ENCODE measurements at places on chromosomes 2 and 18.
A peak's percentile ranks its signal among the peaks of the same experiment; 100 is the strongest.

DNA sequence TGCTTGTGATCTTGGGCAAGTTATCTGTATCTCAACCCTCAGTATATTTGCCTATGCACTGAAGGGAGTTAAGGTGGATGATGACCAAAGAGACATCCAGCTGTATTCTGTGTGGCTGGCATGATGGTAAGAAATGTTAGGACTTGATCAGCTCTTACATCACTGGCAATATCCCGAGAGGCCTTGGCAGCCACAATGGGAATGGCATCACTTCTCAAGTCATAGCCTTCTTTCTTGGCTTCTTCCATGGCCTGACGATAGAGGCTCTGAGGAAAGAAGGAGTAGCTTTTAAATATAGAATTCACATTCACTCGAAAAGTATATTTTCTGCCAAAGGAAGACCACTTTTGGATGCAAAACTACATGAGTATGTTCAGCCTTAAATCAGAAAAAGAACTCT is 113.5 kb downstream of the NEB start:
- no peak for DNase-seq

DNA sequence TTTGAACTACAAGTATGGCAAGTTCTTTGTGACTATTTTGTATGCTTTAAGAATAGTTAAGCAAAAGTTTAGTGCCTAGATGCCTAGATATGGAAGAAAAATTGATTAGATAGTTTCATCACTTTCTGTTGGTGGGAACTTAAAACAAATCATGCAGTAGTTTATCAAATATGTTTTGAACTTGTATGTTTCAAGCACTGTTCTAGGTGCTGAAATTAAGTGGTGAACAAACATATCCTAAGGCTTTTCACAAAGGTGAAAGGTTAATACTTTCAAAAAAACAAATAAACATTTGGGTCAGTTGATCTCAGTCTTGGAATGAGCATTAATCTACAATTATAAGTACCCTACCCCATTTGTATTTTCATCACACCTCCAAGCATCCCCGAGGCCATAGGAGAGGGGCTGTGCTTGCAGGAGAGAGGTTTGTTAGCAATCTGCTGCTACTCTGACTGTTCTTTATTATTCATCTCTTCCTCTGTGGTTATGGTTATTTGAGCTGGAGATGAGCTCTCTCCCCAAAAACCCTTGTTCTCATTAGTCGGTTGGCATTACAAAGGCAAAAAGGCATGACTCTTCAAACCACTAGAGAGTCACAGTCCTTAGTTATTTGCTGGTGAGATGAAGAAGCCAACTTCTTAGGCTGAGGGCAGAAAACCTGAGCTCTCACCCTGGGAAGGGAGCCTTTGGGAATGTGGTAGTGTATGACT is 103.9 kb upstream of the FHL2 start:
- DNase-seq = no peak

DNA sequence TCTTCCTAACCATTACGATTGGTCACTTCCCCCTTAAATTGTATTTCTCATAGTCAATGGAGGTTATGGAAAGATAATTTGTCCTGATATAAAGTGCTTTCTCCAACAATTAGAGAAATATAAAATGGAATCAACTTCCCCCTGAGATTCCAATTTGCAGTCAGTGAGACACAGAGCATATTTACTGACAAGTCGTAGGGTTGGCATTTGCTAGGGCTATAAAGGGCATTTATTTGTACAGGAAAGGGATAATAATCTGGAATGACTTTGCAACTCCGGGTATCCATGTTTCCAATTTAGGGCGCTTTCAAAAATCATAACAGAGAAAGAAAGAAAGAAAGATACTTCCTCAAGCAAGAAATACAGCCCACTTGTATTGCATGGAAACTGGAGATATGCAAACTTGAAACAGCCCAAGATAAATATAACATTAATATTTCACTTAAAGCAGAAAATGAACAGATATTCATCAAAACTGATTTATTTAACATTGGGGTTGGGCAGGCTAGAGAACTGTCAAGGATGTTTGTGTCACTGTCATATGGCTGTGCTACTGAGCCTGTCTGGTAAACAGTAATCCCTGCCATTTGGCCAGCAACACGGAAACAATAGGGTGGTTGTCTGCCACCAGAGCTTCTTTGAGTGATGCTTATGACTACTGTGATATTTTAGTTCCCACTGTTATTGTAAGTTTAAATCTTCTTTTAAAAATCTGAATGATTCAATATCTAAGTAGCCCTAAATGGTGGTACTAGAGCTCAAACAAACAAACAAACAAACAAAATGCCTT is 621.8 kb downstream of the LRP1B start:
- no peak for DNase-seq

DNA sequence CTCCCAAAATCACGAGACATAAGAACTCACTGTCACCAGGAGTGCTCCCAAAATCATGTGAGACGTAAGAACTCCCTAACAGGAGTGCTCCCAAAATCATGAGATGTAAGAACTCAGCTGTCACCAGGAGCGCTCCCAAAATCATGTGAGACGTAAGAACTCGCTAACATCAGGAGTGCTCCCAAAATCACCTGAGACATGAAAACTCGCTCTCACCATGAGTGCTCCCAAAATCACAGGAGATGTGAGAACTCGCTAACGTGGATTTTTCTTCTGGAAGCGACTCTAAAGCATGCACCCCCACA is 53.1 kb downstream of the CTDP1 start:
- no peak for DNase-seq

GRCh38 chr18:54679318-54680149 is 88.5 kb downstream of the DYNAP start:
- no peak for DNase-seq

GRCh38 chr2:28150236-28150915 is 242.3 kb upstream of the FOSL2 start:
- DNase-seq = no peak

DNA sequence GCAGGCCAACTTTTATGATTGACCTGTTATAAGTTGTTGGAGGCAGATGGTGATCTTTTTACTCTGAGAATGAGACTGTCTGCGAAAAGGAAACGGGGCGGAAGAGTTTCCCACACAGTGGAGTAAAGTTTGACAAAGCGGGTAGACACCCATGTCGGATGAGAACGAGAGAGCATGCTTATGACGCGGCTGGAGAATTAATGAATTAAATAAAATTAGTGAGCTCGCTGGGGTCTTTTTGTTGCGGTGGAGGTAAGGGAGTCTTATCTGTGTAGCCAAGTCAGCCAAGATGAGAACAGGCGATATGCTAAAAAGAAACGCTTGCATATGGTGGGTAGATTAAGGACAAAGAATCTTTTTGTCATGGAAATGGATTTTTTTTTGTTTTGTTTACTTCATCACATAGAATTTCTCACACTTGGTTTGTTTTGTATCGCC is 1.8 kb downstream of the SALL3 start:
- DNase-seq = no peak

DNA sequence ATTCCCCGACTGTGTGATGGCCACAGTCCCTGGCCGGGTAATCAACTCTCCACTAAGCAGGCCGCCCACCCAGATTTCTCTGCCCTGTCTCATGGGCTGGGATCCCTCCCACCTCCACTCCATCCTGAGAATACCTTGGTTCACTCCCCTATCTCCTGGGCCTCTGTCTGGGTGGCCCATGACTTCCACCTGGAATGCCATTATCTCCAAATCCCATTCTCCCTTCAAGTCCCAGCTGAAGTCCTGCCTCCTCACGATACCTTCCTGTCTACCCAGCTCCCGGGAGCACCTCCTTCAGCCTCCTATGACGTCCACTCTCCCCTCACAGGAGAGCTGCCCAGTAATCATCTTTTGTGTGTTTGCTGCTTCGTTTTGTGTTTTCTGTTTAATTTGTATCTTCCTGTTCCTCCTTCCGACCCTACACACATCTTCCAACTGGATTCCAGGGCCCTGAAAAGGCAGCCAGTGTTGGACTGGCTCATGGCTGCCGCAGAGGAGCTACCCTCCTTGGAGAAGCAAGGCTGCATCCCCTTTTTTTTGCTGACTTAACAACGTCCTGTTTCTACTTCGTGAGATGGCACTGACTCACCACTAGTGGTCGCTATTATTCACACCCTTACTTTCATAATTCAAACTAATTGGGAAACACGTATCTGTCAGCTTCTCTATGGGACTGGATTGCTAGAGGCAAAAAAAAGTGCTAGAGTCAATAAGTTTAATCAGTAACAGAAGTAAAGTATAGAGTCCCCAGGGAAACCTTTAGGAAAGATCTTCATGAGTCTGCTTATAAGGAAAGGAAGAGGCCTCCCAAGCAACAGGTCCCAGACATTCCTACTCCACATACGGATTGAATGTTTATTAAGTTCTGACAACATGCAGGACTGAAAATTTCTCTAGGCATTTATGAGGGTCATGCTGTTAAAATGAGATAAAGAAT is 171.9 kb upstream of the GATA6 start:
- peak; percentile 27 for DNase-seq

- no peak for DNase-seq
These were observed 3.6 kb upstream of the MYOM1 start for GRCh38 chr18:3223356-3223755.

GRCh38 chr18:44502790-44503189 is 177.9 kb upstream of the SETBP1 start:
- DNase-seq = no peak

DNA sequence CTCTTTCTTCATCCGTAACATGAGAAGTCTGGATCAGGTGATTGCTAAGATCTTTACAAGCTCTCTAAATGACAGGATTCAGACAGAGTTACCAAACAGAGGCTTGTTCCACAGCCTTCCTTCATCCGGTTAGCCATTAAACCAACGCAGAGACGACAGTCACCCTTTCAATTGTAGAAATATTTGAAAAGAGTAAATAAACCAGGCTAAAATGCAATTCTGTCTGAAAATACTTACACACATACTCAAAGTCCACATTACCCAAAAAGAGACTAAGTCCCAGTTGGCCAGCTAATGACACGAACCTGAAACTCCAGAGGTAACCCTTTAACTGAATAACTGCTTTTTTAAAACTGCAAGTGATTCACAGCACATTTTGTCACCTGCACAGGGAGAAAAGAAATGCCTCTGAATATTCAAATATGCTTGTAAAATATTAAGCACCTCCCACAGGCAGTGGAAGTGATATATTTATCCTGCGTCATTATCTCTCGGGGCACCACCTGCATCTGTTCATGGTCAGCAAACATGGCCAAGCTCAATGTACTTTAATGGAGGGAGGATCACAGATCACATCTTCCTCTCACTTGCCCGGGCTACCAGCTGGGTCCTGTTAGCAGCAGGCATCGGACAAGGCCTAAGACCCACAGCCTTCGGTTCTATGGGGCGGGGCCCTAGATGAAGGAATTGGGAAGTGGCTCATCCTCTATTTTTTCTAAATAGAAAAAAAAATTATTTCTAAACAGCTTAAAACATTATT is 38.8 kb upstream of the DNER start:
- no peak for DNase-seq

GRCh38 chr18:7221424-7222155 is 9.3 kb upstream of the LRRC30 start:
- DNase-seq = no peak

- no peak for DNase-seq
These were observed 71.8 kb downstream of the GFPT1 start for GRCh38 chr2:69315160-69315761.

DNA sequence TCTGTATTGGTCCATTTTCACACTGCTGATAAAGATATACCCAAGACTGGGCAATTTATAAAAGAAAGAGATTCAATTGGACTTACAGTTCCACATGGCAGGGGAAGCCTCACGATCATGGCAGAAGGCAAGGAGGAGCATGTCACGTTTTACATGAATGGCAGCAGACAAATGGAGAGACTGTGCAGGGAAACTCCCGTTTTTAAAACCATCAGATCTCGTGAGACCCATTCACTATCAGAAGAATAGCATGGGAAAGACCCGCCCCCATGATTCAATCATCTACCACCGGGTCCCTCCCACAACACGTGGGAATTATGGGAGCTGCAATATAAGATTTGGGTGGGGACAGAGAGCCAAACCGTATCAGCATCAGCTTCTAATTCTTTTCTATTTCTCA is 217.0 kb downstream of the ANAPC1 start:
- no peak for DNase-seq

GRCh38 chr18:10114717-10115463 is 201.1 kb downstream of the VAPA start:
- DNase-seq = no peak

DNA sequence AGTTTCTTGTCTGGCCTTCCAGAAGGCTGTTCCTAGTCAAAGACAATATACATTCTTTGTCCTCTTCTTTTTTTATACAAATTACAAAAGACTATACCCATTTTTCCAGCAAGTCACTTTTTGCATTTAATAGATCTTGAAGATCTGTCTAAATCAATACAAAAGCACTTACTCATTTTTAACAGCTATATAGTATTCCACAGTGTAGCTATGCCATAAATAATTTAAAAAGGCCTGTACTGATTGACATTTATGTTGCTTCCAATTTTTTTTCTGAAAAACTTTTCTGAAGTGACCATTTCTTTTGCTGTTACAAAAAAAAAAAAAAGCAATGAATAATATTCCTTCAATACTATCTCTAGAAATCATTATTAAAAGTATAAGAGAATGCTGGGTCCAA is 30.3 kb upstream of the HNRNPLL start:
- no peak for DNase-seq

GRCh38 chr2:140808820-140809219 is 1322.0 kb downstream of the LRP1B start:
- no peak for DNase-seq

- no peak for DNase-seq
These were observed 216.9 kb upstream of the VWC2L start for GRCh38 chr2:214193943-214194342.

DNA sequence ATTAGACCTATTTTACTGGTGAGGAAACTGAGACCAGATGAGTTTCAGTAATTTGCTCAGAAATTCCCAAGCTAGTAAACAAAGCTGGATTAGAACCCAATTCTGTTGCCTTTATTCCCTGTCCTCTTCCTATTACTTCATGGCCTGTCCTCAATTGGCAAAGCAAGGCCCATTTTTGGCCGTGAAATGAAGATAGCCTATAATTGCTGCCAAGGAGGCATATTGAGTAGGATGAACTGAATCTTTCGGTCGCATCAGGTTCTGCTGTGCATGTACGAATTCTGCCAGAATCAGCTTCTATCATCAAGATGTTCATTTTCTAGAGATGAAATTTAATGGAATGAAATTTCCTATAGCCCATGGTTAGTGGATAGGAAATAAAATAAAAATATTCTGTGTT is 1485.2 kb upstream of the PIK3C3 start:
- DNase-seq = no peak

GRCh38 chr2:58435246-58435645 is 194.1 kb upstream of the FANCL start:
- no peak for DNase-seq

DNA sequence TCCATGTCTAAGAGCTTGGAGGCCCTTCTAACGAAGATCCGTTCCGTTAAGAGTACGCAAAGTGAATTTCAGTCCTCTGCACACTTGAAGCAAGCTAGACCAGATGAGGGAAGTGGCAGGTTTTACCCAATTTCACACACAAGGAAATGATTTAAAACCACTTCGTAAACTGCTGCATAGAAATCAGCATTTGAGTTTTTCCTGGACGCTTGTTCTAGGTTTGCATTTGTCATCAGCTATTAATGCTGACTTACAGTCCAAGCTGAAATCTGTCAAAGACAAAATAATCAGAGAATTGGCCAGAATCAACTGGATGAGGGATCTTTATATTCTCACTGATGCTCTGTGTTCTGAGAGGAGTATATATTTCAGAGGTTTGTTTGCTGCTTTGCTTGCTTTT is 117.6 kb upstream of the RASGRP3 start:
- DNase-seq = no peak

Measured in GM12892 (cell line).